Hematopoietic multipotent progenitor cell treated with erythropoietin and hydrocortisone succinate and interleukin-3 and kit ligand, for 6 days (in vitro differentiated cells): ENCODE measurements at places on chromosomes 7 and 10.

DNA sequence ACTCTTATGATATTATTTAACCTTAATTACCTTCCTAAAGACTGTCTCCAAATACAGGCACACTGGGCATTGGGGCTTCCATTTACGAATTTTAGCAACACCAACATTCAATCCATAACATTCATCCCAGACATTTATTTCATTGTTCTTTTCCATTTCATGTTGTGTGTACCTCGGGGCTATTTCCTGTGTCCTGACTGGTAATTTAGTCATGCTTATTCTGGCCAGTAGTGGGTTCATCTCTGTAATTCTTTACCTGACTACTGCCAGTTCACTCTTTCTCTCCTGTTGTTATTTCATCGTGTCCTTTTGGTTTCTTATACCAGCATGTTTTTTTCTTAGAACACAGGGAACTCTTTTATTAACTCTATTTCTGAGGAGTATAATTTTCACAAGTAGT, 225.7 kb downstream of the PLXDC2 start:
- no peak for DNase-seq

DNA sequence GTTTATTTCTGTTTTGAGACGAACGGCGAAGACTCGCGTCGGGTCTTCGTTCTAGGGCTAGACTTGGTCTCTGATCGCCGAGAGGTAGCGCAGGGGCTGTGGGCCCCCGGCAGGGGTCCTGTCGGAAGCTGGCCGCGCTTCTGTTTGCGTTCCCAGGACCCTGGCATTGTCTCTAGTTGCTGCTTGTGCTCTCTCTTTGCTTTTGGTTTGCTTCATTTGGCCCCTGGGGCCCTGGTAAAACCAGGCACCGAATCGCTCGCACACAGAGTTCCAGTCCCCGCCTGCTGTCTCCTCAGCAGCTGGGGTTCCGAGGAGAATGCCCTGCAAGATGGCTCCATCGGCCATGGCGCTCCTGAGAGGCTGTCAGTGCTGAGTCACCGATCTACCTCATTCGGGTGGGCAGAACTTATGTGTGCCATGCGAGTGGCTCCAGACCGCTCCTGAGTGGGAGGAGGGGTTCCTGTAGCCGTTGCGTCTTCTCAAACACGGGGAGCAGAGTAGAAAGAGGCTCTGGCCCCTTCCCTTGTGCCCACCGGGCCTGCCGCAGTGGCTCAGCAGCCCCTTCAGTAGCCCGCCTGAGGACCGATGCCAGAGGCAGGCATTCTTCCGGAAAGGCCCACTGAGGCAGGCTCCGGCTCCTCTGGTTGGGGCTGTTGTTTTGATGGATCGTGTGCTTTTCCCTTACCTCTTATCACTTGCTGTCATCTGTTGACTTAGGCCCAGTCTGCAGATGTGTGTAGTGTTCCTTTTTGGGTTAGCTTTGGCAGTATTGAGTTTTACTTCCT, 826 bp downstream of the CHPF2 start:
- DNase-seq = peak; percentile 93

GRCh38 chr7:33893377-33893776, 12.0 kb upstream of the BMPER start:
- no peak for DNase-seq

GRCh38 chr10:26554246-26554645, 116.1 kb downstream of the APBB1IP start:
- no peak for DNase-seq

DNA sequence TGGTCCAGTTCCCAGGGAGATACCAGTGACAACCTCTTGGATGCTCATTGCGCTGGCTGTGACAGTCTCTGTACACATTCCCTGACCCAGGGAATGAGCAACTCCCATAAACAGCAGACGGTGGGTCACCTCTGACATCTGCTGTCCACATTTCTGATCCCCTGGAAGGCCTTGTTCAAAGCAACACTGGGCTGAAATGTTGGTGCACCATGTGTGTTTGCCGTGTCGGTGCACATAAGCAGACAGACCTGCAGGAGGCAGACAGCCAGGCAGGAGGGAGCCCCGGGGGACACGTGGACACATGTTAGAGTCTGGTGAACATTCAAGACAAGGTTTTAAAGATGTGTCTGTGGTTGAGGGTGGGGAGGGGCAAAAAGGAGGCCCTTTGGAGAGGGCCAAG, 254.9 kb downstream of the PLXNA4 start:
- no peak for DNase-seq

GRCh38 chr7:86745013-86745745, 101.5 kb downstream of the GRM3 start:
- no peak for DNase-seq

DNA sequence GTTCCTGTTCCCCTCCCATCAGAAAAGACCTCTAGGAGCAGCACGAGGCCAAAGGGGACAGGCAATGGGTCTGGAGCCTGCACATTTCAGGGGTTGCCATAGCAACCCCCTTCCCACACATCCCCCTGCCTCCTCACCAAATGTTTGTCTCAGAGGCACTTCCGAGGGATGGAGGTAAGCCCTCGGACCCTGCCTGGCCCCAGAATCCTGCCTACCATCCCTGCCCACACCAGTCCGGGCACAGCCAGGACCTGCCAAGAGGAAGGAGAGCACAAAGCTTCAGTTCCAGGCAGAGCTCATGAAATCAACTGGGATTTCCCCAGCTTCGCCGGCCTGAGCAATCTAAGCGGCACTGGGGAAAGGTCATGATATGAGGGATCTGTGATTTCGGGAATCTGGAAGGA, 175.0 kb upstream of the PLXNA4 start:
- DNase-seq = no peak

- no peak for DNase-seq
Measured at GRCh38 chr7:37275078-37275710, 173.5 kb downstream of the ELMO1 start.

DNA sequence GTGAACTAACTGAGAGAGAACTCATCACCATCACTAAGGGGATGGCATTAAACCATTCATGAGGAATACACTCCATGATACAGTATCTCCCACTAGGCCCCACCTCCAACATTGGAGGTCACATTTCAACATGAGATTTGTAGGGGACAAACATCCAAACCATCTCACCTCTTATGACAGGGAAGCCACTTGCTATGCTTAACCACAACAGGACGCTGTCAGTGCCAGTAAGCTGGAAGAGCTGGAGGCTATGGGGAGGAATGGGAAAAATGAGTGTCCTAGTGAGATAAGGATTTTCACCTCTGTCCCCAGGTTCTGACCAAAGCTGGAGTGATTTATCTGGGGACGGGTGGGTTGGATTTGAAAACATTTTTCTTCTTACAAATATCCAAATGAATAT, 17.6 kb downstream of the PLCE1 start:
- DNase-seq = no peak

- no peak for DNase-seq
Measured at GRCh38 chr7:69959789-69960499, 361.7 kb downstream of the AUTS2 start.

DNA sequence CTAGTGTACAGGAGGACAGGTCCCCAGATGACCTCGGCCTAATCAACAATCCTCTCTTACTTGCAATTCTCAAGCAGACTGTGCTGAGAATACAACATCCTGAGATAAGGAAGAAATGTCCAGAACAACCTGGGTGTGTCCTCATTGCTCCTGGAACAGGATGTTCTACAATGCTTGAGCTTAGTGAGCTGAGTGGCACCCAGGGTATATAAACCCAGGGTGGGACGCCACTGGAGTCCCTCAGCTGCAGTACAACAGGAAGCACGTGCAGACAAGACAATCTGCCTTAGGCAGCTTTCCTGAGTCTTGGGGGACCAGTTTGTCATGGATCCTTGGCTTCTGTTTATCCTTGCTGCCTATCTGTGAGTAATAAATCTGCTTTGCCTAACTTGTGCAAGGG, 27.7 kb upstream of the SLC25A13 start:
- peak; percentile 11 for DNase-seq

- no peak for DNase-seq
Measured at GRCh38 chr10:7515439-7515838, 104.6 kb upstream of the SFMBT2 start.

DNA sequence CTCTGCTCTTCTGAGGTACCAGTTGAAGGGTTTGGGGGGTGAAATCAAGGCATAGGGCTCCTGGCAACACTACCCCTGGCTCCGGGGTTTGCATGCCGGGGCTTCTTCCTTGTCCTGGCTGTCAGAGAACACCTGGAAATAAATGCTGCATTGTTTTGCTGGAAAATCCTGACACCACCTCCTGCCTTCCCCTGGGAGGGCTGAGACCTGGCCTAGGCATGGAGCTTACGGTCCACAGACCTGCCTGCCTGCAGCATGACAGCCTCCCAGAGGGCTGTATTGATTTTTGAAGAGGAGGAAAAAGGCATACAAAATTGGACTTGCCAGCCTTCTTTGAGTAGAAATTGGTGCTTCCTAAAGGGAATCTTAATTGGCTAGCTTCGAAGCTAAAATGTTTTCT, 227.1 kb downstream of the MGMT start:
- no peak for DNase-seq

DNA sequence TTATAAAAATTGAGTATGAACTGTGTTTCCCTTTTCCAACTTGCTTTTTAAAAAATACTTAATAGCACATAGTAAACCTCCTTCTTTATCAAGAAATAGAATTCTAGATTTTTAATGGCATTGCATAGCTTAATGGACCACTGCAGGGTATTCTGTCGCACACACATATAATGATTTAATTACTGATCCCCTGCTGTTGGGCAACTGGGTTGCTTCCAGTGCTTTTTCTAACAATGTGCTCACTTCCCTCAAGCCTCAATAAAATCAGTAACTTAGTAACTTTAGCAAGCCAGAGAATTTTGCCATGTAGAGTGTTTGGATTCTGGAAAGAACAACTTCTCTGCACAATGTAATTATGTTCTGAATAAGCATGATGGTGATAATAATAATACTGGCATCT, 49.1 kb upstream of the PDLIM1 start:
- DNase-seq = no peak

- no peak for DNase-seq
Measured at GRCh38 chr10:42111661-42112330, 526.6 kb downstream of the ZNF33B start.

DNA sequence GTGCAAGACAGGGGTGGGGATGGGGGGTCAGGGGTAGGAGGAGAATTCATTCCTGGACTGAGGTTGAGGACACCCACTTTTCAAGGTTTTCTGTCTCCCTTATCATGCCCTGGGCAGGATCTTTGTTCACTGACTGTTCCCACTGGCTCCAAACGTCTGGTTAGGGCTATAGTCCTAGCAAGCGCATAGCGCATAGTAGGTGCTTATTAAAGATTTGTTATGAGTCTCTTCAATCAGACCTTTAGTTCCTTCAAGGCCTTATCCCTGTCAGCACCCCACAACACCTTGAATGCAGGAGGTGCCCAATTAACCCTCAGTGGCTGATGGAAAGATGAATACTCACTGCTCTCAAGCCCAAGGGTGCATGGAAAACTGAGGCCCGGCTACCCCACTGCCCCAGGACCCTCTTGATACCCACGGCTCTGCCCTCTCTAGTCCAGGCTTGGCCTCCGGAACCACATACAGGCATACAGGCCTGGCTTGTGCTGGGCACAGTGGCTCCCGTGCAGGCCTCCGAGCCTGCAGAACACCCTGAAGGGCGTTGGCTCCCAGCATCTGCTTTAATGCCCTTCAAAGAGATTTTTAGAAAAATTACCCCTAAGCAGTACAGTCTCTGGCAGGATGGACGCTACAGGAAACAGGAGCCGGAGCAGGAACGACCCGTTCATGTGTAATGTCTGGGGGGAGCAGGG, 177.7 kb downstream of the SH3PXD2A start:
- DNase-seq = no peak

DNA sequence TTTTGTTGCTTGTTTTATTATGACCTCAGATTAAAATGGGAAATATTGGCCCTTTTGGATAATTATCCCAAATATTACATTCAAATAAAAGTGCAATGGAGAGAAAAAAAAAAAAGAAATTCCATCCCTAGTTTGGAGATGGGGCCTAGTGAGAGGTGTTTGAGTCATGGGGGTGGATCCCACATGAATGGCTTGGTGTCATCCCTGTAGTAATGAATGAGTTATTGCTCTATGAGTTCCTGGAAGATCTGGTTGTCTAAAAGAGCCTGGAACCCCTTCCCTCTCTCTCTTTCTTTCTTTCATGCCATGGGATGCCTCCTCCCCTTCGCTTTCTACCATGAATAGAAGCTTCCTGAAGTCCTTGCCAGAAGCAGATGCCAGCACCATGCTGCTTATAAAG, 44.3 kb downstream of the MSRB2 start:
- DNase-seq = no peak

DNA sequence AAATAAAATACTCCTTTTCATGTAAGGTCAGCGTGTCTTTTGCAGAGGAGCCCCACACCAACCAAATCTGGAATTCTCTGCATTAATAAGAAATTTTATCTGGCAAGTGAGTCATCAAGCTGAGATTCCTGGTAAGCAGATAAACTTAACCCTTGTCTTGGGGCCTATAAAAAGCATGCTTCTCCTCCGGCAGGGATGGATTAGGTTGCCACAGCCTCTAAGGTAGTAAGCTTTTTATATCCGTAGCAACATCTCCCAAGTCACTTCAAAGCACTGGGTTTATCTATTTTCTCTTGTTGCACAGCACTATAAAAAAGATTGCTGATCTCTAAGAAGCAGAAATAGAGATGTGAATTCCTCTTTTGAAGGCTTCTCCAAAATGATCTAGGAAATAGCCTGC, 202.8 kb upstream of the NOBOX start:
- no peak for DNase-seq

DNA sequence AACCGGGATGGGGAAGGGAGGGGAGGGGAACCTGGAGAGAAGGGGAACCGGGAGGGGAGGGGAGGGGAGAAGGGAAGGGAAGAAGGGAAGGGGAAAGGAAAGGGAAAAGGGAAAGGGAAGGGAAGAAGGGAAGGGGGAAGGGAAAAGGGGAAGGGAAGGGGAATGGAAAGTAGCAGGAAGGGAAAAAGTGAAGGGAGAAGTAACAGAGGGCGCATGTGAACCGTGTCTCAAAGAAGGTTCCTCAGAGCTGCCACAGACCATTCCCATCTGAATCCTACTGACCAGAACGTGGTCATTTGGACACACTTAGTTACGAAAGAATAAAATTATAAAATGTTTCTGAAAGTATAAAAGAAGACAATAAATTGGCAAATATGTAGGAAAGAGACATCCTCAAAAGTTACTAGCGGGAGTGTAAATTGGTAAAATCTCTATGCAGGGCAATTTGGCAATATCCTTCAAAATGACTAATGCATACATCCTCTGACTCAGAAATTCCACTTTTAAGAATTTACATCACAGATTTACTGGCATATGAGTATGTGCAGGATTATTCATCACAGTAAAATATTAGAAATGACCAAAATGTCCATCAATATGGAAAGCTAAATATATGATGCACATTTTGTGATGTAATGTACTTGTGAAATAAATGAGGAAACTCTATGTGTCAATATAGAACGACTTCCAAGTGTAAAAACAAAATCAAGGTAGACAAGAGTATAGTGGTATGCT, 12.9 kb downstream of the C10orf67 start:
- no peak for DNase-seq

- DNase-seq = no peak
Measured at GRCh38 chr7:14899030-14899429, 3.5 kb downstream of the DGKB start.

GRCh38 chr7:11127114-11127785, 153.6 kb downstream of the PHF14 start:
- DNase-seq = no peak

- DNase-seq = no peak
Measured at GRCh38 chr10:130255777-130256176, 119.6 kb downstream of the GLRX3 start.
